Large intestine (tissue), 12 donors: ENCODE measurements at places on chromosomes 6 and 20.

GRCh38 chr6:75952128-75952527 is 120.3 kb downstream of the IMPG1 start:
- no peak for DNase-seq

- no peak for DNase-seq
Observed at GRCh38 chr6:113570161-113570560, 287.0 kb upstream of the MARCKS start.

DNA sequence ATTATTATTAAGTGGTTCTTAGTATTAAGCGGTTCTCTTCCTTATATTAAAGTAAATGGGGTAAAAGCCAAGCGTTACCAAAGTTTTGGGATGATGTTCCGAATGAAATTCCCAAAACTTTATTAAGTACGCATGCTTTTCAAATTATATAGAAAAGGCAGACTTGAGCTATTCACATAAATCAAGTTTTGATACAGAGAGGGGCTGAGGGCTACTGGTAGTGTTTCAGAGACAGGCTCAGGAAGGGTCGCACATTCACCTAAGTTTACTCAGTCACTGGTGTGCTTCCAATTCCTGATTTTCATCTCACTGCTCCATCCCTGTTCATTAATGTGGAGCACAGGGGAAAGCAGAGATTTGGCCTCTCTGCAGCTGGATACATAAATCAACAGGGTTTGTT is 652.2 kb downstream of the QKI start:
- no peak for DNase-seq

DNA sequence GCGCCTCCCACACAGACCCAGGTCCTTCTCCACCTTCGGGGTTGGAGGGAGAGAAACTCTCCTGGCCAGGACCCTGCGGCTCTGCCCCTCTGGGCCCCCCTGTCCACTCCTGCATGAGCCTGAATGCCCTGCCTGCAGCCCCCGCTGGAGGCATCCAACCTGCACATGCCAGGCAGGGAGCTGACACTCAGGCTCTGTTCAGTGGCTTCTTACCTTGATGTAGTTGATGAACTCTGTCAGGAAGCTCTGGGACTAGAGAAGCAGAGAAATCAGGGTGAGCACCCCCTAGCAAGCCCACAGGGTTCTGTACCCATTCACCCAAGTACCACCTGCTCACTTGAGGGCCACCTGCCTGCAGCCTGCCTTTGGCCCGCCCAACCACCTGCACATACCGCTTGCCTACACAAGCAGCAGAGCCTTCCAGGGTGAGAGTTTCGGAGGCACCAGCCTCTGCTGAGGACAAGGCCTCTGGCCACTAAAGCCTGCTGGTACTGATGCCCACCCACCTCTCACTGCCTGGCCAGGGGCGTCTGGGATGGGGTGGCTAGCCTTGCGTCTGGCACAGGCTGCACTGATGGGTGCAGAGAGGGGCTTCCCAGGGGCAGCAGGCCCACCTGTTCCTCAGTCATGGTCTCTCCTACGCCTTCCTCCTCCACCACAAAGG is 9.7 kb downstream of the DDRGK1 start:
- DNase-seq = no peak

DNA sequence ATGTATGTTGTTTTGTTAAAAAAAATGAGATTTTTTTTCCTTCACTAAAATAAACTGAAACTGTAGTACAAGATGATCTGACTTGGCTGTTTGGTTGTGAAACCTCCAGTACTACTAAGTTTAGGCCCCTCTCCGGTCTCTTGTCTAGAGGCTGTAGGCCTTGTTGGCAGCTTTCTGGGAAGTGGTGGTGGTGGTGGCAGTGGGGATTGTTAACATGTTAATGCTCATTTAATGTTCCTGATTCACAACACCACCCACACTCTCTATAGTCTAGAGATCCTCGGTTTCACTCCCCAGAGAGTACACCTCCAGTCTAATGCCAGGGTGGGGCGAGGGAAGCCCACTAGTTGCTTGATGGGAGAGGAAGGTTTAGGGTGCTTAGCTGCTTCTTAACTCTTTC is 24.1 kb downstream of the STK4 start:
- no peak for DNase-seq

DNA sequence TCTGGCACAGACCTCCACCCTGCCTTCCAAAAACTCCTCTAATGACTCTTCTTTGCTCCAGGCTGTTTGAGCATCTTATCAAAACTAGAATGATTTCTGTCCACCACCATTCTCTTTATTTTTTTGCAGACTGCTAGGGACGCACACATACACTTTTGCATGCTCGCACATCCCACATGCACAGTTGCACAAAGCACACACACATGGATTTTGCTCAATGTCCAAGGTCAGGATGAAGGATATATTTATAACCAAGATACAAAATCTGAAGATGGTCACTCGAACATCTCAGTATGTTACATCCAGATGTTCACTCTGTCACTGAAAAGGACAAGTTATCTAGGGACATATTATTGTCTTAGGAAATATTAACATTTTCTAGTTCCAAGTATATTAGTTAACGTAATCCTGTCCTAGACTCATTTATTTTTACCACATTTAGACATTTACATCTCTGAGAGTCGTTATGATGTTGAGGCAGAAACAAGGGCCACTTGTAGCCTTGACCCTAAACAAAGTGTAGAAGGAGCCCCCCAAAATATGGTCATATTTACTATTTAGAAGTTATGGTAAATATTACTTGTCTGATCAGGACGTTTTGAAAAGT is 3.4 kb upstream of the SIM1 start:
- no peak for DNase-seq

- no peak for DNase-seq
Observed at GRCh38 chr6:110944681-110945151, 13.8 kb upstream of the GTF3C6 start.

DNA sequence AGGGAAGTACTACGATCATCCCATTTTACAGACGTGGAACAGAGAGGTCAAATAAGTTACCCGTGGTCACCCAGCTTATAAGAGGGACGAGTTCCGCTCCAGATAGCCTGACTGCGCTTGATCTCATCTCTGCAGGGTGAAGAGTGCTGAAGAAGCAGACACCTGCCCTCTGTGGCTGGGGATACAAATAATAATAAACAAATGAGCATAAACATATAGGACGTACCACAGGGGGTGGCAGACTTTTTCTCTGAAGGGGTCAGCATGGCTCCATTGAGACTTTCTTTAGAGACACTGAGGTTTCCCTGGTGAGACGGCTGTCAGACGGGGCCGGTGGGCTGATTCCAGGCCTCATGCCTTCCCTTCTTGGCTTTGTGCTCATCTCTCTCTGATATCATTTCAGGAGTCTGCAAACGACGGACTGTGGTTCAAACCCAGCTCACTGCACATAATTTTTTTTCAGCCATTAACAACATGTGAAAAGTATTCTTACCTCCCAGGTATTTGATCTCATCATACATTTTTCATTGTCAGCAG is 47.1 kb downstream of the IRF4 start:
- no peak for DNase-seq

GRCh38 chr6:34242252-34243130 is 5.8 kb downstream of the HMGA1 start:
- no peak for DNase-seq

DNA sequence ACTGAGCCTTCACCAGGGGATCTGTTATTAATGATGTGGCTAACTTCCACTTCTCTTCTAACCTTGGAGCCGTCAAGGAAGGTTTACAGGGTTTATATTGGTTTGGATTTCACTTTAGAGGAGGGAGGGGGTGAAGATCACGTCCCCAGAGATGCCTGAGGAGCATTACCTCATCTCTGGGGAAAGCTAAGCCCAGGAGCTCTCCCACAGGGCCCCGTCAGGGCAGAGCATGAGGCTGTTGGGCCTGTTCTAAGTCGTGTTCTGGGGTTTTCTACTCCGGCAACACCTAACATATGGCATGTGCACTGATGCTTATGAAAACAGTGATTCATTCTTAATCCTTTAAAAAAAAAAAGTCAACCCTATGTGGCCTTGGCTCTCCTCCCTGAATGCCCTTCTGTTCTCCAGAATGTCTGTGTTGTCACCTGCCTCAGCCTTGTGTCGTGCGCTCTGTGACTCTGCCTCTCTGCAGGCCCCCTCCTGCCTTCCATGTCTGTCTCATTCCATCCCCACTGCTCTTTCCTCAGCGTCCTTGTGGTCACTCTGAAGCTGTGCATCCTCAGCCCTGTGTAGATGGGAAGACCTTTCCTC is 97.4 kb upstream of the JARID2 start:
- DNase-seq = no peak

- no peak for DNase-seq
Observed at GRCh38 chr20:60812561-60812960, 439.5 kb upstream of the CDH4 start.

DNA sequence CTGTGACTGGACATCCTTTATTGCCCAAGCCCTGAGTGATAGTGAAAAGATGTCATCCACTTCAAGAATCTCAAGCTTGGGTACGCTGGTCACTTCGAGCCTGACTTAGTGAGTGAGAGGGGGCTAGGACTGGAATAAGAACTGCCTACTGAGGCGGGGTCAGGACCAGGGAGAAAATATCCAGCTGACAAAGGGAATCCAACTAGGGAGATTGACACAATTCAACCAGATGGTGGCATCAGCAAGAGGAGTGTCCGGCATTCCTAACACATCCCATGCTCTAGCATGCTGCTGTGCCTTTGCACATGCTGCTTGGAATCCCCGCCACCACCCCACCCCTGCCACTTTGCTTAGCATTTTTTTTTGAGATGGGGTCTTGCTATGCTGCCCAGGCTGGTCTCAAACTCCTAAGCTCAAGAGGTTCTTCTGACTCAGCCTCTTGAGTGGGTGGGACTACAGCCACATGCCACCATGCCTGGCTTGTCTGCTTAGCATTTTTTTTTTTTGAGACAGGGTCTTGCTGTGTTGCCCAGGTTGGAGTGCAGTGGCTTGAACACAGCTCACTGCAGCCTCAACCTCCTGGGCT is 6.5 kb upstream of the CEP250 start:
- DNase-seq = no peak

DNA sequence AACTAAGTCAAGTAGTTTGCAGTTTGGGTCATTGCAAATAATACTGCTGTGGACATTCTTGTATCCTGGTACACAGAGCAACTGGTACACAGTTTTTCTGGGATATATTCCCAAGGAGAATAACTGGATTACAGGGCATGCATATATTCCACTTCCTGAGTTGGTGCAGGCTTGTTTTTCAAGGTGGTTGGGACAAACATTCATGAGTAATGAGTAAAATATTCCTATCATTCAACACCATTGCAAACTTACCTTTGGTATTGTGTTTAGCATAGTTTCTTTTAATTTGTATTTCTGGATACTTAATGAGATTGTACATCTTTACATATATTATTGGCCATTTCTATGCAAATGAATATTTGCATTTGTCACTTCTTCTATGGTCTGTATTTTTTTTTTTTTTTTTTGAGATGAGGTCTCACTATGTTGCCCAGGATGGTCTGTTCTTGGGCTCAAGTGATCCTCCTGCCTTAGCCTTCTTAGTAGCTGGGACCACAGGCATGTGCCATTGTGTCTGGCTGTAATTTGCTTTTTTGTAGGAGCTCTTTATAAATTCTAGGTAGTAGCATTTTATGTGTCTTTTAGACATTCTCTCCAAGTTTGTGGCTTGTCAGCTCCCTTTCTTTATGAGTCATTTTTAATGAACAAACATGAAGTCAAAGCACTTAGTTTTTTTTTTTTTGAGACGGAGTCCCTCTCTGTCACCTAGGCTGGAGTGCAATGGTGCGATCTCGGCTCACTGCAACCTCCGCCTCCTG is 158.7 kb downstream of the SOX4 start:
- DNase-seq = no peak
